Endothelial cell (in vitro differentiated cells): ENCODE measurements at places on chromosomes 4 and X.

DNA sequence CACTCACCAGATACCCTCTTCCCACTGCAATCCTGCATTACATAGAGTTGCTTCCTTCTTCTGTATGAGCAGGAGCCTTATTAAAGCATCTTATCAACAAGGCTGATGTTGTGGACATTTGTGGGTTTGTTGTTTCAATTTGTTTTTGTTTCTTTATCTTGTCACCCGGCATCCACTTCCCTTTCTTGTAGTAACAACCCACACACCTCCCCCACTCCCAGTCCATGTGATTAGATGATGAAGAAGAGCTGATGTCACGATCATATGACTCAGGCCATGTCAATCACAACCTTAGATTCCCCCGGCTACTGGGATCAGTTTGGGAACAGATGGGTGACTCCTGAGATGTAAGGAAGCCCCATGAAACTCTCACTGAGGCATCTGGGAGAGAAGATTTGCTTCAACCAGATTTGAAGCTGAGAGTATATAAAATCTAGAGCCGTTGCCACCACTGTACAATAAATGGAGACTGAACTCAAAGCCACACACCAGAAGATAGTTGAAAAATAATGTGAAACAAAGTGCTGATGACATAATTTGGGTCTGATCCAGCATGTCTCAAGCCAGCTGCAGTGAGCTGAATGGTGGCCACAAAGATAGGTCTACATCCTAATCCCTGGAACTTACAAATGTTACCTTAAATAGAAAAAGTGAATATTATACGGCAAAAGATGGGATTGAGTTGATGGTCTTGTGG is 34.1 kb upstream of the SRD5A3 start:
- DNase-seq = no peak

DNA sequence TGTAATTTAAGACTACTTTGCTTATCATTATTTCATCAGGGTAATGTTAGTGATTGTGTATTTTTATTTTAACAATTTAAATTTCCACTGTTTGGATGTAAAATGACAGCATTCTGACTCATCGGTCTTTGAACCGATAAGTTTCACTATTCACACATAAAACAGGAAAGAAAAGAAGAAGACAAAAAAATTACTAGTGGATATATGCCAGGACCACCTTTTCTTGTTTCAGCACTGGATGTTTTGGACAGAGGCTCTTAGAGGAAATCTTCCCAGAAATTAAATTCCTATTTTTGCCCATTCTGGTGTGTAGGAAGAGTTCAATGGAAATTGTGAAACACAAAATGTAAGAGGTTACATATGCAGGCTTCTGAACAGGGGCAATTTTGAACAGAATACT is 57.4 kb downstream of the VEGFC start:
- DNase-seq = no peak

DNA sequence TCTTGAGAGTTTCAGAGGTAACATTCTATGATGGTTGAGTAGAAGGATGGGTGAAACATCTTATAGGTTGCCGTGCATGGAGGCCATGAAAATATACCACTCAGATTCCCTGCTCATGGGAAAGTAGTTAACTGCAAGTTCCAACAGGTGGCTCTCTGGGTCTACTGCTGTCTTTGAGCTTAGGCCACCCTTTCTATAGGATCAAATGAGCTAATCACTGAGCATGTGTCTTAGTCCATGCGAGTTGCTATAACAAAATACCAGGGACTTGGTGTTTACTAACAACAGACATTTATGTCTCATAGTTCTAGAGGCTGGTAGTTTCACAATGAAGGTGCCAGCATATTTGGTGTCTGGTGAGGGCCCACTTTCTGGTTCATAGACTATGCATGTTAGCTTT is 144.8 kb upstream of the UNC5C start:
- DNase-seq = no peak

DNA sequence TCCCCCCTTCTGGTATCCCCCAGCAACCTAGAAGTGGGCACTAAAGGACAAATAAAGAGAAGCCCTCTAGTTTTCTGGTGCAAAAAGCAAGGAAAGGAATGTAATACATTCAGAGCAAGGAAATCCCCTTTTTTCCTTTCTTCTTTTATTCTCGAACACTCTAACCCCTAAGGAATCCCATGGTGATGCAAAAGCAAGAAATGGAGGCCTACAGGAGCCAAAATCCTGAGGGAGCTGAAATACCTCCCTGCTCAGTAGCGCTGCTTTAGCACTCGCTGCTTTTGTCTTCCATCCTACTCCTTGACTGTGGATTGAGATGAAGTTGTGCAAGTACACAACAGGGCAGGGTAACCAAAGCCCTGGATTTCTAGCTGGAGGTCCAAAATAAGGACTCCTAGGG is 251.0 kb downstream of the PRDM5 start:
- DNase-seq = no peak

DNA sequence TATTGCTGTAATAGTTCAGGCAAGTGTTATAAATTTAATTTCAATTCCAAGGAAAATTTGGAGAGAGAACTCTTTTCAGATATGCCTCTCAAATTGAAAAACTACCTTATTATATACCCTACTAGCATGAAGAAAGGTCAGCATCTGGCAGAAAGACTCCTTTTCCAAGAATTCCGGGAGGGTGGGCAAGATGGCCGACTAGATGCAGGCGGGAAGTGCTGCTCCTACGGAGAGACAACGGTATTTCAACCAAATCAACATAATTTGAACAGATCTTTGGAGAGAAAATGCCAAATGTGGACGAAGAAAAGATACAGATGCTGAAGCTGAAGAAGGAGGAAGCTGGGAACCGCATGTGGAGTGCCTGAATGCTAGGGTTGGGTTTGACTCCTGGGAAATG is 53.8 kb upstream of the INTU start:
- DNase-seq = no peak

- DNase-seq = peak; percentile 28
Observed at GRCh38 chr4:95547715-95548471, 880 bp downstream of the UNC5C start.

- DNase-seq = no peak
Observed at GRCh38 chr4:3740256-3740655, 25.9 kb upstream of the ADRA2C start.

DNA sequence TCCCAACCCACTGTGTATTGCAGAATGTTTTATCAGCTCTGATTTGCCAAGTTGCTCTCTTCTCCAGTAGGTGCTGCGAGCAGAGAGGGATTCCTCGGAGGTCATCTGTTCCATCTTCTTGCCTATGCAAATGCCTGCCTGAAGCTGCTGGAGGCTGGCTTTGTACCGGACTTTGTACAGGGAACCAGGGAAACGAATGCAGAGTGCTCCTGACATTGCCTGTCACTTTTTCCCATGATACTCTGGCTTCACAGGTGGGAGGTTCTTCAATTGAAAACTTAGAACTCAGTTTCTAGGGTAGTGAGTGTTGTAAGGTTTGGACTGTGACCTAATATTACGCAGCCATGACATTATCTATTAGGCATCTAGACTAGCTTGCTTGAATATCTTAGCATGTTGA is 24.9 kb downstream of the AR start:
- DNase-seq = no peak

DNA sequence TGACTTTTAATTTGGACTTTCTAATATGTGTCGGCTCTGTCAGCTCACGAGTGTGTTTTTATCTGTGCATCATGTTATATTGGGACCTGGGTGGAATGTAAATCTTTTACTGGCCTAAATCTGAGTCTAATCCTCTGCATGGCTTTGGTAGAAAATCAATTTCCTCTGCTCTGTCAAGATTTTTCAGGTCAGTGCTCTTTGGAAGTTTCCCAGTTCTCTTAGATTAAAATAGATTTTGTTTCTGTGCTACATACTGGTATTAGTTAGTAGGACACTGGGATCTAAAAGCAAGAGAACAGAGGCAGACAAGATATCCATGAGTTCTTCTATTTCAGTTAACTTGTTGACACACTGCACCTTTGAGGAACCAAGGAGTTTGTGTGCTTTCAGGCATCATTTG is 39.7 kb downstream of the REPS2 start:
- no peak for DNase-seq

DNA sequence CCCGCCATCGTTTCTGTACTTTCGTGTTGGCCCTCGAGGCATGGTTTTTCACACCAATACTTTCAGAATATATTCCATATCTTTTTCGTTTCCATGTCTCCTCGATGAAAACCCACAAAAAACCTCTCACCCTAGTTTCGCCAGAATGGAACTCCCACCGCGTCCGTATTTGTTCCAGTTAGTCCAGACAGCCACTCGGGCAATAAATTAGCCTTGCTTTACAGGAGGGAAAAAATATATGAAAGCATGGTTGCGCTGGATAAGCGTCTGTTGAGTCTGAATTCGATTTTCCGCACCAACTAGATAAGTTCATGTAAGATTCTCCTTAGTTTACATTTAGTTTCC is 550 bp upstream of the CHM start:
- DNase-seq = no peak

DNA sequence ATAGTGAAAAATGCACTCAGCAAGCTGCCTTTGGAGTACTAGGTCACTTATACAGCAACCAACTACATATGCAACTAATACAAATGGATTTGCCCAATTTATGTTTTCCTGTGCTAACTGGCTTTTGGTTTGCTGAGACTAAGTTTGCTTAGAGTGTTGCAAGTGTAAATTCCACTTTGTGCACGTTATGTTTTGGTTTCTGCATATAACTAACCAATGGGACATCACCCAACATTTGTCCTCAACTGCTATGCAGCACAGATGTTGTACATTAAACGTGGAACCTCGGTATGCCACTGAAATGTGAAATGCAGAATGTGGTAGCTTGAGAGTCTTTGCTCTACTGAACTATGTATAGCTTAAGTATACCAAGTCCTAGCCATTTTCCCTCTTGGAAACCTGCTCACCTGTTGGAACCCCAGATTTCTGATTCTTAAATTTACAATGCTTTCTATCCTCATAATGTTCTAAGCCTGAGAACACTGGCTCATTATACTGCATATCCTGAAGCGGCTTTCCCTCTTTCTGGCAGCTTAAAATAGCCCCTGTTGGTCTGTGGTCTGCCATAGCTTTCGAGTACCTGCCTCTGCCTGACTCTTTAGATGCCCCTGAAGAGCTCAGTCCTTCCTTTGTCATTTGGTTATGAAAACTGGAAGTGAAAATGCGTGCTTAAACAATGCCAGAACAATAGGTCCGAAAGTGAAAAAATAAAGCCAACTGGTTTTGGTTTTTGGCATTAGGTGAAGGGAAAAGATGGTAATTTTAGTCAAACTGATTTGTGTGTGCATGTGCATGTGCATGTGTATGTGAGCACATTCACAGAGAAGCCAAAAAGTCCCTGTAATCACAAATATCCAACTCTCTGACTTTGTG is 158.0 kb downstream of the SH2D1A start:
- DNase-seq = no peak

DNA sequence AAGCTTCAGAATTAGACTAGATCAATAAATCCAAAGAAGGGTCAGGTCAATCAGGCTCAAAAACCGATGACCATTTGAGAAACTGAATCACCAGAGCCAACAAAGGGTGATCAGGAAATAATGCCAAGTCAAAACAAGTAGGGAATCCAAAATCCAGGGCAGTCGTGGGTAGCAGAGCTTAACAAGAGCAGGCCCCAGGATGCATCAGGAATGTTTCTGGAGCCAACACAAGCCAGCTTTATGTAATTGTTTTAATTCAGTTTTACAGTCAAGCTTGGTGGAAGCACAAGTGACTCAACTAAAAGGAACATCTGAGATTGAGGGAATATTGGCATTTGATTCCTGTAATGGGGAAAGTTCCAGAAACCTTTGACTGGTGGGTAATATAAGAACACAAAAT is 237.9 kb upstream of the EDA2R start:
- DNase-seq = no peak

DNA sequence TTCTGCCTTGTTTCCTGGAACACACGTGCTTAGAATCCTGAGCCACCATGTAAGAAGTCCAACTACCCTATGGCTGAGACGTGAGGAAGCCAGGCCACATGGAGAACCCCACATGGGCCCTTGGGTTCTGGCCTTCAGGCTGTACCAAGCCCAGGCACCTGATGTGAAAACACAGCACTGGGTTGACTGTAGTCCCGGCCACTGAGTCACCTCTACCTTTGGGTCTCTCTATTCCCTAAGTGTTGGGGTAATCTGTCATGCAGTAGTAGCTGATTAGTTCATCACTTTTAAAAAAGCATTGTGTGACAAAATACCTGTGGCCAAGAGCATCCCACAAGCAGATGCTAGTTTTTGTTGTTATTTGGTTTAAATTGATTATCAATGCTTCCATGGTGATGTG is 24.3 kb downstream of the CFAP97 start:
- DNase-seq = no peak

DNA sequence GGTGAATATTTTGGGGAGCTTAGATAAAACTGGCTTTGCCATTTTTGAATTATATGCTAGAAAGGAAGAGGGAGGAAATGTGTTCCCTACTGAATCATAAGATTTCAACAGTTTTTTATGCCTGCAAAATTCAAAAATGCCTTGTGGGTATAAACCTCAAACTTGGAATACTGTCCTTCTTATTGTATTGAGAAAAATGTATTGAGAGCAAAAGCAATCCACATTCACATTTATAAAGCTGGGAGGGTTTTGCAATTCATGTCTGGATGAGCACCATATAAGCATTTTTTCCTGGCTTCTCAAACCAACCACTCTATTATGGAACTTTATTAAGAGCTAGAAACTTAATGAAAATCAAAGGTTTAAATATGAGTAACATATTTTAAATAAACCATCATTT is 289.8 kb downstream of the PCDH7 start:
- DNase-seq = no peak

- no peak for DNase-seq
Observed at GRCh38 chr4:35166466-35166865, 1077.8 kb downstream of the ARAP2 start.

GRCh38 chrX:15751155-15751819 is 13.2 kb downstream of the CA5B start:
- no peak for DNase-seq

GRCh38 chrX:92270936-92271855 is 492.0 kb downstream of the PCDH11X start:
- no peak for DNase-seq

GRCh38 chr4:155708782-155709181 is 42.1 kb downstream of the GUCY1A1 start:
- no peak for DNase-seq

GRCh38 chr4:182369211-182369610 is 126.0 kb downstream of the TENM3 start:
- DNase-seq = no peak

GRCh38 chrX:10555846-10556245 is 64.5 kb downstream of the MID1 start:
- no peak for DNase-seq

DNA sequence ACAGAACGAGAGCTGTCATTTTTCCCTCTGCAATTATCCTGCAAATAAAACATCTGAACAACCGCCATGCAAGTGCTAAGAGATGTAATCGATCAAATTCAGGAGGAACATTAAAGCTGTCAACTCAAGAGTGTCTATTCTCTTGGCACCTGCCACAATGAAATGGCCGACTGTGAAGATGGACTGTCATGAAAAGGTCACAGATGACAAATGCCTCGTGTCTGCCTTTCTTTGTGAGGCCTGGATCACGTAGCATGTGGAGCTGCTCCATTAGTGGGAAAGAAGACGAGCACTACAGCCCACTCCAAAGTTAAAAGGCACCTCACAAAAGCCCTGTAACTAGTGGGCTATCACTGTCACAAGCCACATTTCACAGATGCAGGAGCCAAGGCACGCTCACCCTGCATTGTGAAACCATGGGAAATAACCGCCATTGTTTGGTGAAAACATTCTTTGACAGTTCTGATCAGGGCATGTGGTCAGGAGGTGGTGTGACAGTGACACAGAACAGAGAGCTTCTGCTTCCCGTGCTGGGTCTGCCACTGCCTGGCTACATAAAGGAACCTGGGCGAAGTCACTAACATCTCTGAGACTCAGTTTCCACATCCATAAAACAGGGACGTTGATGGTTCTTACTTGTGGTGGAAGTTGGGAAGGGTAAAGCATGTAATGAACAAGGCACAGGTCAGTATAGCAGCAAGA is 98.9 kb downstream of the EVC2 start:
- no peak for DNase-seq
